Stimulated activated CD8-positive, alpha-beta memory T cell treated with anti-CD3 and anti-CD28 coated beads, Interleukin-7, amount 100 ng/mL, for 4 hours (primary cell): ENCODE measurements at places on chromosomes 13 and 19.

GRCh38 chr19:13699786-13700185 is 64.5 kb upstream of the MRI1 start:
- DNase-seq: no peak

- DNase-seq: peak; percentile 32
Measured at GRCh38 chr19:1767464-1767933, 14.2 kb downstream of the ONECUT3 start.

- no peak for DNase-seq
Measured at GRCh38 chr19:2056837-2057192, 5.8 kb upstream of the MKNK2 start.

DNA sequence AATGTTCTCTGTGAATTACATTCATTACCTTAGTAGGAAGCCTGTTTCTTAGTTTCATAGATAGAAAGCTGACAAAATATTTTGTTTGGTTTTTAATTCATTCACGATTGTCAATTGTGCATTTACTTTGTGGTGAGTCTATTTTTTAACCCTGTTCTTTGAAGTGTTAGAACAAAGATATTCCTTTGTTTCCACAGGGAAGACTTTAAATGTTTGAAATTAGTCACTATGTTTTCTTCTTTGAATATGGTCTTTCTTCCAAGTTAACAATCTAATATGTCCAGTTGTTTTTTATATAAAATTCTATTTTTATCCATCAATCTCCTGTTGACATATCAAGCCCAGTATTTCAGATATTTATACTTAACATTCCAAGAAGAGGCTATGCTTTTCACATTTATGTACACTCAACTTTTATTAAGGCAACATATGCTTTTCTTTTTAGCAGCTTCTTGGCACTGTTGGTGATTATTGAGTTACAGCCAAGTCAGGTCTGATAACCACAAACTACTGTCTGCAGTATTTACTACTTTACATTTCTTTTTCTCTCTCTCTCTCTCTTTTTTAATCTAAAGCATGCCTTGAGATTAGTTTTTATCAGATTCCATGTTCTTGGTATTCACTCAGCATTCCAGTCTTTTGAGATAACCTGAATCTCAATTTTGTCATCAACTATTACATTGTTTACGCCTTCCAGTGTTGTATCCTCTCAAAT is 812.8 kb upstream of the SLC10A2 start:
- no peak for DNase-seq

DNA sequence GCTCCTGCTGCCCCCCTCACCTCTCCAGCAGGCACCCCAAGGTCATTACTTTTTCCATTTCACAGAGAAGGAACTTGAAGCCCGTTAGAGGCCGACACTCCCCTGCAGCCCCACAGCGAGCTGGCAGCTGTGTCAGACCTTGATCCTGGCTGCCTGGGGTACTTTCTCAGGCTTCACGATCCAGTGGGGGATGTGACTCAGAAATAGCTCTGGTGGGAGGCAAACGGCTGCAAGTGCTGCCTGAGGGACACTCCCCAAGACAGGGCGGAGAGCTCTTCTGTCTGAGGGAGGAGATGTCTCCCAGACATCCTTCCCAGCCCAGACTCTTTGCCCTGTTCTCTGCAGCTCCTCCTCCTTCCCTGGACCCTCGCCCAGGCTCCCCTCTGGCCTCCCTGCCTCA is 4.8 kb downstream of the TSKS start:
- DNase-seq: no peak

DNA sequence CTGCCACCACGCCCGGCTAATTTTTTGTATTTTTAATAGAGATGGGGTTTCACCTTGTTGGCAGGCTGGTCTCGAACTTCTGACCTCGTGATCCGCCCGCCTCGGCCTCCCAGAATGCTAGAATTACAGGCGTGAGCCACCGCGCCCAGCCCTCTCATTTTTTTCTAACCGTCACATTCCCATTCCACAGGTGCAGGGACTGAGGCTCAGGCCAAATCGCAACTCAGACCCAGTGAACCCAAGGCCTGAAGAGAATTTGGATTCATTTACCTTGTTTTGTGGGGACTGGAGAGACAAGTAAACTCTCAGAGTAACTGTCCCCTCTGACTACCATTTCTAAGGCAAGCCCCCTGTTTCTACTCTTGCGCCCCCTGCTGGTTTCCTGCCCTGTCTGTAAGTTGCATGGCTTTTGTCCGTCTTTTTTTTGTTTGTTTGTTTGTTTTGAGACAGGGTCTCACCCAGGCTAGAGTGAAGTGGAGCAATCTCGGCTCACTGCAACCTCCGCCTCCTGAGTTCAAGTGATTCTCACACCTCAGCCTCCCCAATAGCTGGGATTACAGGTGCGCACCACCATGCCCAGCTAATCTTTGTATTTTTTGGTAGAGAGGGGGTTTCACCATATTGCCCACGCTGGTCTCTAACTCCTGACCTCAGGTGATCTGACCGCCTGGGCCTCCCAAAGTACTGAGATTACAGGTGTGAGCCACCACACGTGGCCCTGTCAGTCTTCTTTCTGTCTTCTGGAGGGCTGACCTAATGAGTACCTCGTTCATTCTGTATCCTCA is 2.3 kb upstream of the STRN4 start:
- DNase-seq: peak; percentile 58

DNA sequence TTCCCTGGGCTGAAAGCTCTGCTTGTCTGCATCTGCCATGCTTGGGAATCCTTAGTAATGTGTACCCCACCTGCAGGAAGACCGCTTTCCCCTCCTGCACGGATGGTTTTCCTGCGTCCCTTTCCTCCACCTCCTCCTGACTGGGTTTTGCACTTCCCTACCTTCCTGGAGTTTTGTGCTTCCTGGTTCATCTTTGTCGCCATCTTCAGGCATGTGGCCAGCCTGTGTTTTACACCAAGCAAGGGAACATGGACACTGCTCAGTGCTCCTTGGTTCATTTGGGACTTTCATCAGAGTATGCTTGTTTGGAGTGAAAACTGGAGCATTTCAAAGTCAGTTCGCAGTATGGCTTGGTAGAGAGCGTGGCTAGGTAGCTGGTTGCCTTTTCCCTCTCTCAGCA is 30.7 kb downstream of the ERICH6B start:
- DNase-seq: no peak

DNA sequence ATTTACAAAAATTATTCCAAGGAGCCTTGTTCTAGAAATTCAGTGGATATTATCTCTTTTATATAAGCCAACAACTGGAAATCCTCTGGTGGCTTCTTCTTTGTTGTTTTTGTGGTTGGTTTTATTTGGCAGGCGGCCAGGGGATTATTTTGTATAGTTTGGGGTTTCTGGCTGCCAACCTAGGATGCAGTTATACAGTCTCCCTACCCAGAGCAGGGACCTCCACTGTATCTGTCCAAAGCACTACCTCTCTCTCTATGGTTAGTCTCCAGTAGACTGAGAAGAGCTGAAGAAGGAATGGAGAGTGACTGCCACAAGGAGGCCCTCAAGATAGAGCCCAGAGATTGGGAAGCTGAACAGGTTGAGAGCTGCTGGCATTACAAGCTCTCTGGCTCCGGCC is 80.2 kb downstream of the ZAR1L start:
- DNase-seq: no peak
